ENCODE measurements at places on chromosomes 5 and 9.
A peak's percentile ranks its signal among the peaks of the same experiment; 100 is the strongest.

DNA sequence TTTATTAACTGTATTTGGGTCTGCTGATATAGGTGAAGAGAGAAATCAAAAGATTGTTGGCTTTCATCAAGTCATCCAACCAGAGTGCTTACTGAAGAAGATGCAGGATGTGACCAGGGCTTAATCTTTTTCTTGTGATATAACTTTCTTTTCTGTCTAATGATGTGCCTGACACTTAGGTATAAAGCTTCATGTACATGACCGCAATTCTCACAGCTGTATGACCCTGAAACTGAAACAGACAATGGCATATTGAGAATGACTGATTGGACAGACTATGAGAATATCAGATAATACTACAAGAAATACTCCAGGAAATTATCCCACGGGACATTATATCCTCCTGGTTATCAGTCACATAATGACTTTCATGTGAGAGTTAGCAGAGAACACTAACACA lies 32.5 kb upstream of the FAM174A start:
- DNase-seq = no peak

GRCh38 chr9:98763986-98764745 lies 32.2 kb downstream of the ANKS6 start:
- DNase-seq = no peak

- peak; percentile 25 for DNase-seq
Measured at GRCh38 chr5:137078171-137078665, 420.9 kb downstream of the SPOCK1 start.

DNA sequence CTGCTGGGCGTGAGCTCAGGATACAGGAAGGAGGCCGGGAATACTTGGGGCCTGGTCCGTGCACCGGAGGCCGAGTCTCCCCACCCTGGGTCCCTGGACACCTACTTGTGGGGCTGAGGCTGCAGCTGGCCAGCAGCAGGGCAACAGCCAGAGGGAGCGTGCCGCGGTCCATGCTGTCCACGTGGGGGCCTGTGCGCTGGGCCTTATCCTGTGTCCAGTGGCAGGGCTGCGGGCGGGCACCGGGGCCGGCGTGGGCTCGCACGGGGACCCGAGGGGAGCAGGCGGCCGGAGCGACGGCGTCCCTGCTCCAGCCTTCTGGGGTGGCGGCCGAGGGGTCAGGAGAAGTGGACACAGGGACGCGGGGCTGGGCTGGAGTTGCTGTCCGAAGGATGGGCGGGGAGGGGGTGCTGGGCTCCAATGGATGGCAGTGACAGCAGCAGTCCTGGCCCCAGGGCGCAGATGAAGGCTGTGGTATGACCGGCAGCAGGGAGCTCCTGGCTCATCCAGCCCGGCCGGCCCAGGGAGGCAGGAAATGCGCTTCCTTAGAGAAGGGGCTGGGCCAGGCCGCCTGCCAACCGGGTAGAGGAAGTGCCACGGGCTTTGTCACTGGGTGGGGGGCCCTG lies at the start of gene ENG:
Gene ENG, minus strand, starts transcription at position 475 of the 623 bp plus-strand sequence. Its CDS starts 303 bp downstream, at position 172.
- DNase-seq = no peak

DNA sequence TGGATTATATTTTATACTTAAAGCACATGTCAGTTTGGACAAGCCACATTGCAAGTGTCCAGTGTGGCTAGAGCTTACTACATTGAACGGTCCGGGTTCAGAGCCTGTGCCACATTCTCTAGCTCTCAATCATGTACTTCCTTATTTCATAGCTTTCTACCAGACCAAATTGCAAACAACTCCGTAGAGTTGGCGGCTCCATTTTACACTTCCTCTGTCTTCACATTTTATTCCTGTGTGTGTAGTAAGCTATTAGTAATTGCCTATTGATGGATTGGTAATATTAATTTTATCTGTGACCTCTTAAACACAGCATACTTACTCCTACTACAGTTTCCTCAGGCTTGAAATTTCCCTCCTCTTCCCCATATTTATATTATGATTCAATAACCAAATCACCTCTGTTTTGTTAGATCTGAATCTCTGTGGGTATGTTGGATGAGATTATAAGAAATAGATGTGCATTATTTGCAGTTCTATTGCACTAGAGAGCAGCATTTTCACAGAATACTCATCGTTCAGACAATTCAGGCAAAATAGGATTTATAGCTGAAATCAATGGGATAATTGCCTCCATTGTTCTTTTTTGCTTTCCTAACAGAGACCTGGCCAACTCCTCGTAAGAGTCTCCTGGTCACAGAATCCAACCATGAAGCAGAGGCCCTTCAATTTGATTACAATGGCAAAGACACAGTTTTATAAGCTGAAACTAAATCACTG lies 29.0 kb upstream of the C9orf72 start:
- DNase-seq = no peak

DNA sequence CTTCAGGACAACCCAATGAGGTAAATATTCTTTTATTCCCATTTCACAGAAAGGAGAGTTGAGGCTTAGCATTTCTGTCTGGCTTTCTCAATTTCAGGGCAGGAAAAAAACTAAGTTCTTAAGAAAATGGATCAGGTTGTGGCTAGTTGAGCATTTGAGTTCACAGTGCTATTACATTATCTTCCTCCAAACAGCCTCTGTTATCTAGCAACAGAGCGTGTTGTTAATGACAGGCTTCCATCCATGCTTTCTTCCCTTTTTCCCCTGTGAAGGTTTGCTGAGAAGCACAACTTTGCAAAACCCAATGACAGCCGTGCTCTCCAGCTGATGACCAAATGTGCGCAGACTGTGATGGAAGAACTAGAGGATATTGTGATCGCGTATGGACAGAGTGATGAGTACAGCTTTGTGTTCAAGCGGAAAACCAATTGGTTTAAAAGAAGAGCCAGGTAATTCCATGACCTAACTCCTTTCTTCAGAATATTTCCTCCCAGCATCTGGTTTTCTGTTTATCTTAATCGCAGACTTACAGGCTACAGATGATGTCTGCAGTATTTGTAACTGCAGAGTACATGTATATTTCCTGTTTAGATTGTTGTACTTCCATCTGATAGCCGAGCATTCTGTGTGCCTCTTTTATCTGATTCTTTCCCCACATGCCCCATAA lies 1.5 kb downstream of the THG1L start:
- no peak for DNase-seq

- peak; percentile 5 for DNase-seq
Measured at GRCh38 chr5:146653560-146653959, 137.6 kb upstream of the GPR151 start.

All from NCI-H82 (cell line).